Inflammatory macrophage (primary cell): ENCODE measurements at places on chromosomes 5 and 9.

DNA sequence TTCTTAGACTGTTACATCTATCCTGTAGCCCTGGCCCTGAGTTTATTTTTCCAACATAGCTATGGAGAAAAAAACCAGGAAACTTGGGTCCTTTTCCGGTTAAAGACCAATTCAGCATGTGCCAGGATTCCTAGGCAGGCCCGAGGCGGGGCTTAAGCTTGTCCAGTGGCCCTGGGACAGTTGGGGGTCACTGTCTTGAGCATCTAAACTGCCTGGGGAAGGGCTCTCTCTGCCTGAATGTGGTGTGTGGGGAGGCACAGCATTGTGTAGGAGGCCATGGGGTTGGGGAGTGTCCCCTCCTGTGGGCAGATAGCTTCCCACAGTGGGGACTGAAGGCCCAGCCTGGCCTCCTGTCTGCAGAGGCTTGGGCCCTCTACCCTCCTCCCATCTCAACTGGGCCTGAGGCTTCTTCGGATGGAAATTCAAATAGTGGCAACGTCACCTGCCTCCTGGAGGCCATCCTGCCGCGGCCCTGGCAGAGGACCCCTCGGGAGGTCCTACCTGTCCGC lies 88.8 kb downstream of the PHF2 start:
- DNase-seq, result no peak

DNA sequence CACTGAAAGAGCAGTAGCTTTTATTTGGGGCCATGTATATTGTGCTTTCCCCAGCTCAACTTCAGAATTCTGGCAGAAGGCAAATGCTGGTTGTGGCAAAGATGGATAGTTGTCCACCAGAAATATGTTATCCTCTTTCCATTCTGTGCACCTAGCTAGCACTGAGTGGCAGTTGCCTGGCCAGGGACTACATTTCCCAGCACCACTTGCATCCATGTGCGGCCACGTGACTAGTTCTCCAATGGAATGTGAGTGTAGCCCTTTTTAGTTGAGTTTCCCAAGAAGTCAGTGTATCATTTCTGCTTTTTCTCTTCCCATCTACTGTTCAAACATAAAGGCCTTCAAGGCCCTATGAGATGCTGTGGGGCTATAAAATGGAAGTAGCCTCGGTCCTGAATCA lies 354.0 kb upstream of the CLINT1 start:
- peak; percentile 46 for DNase-seq

GRCh38 chr5:90301248-90301647 lies 108.3 kb downstream of the CETN3 start:
- DNase-seq, result no peak

- DNase-seq, result peak; percentile 98
Measured at GRCh38 chr5:170312666-170313065, 15.1 kb upstream of the LCP2 start.

GRCh38 chr5:177537389-177538361 lies 16.7 kb downstream of the FAM193B start:
- DNase-seq, result no peak

- DNase-seq, result no peak
Measured at GRCh38 chr9:27963836-27964235, 390.6 kb upstream of the C9orf72 start.

DNA sequence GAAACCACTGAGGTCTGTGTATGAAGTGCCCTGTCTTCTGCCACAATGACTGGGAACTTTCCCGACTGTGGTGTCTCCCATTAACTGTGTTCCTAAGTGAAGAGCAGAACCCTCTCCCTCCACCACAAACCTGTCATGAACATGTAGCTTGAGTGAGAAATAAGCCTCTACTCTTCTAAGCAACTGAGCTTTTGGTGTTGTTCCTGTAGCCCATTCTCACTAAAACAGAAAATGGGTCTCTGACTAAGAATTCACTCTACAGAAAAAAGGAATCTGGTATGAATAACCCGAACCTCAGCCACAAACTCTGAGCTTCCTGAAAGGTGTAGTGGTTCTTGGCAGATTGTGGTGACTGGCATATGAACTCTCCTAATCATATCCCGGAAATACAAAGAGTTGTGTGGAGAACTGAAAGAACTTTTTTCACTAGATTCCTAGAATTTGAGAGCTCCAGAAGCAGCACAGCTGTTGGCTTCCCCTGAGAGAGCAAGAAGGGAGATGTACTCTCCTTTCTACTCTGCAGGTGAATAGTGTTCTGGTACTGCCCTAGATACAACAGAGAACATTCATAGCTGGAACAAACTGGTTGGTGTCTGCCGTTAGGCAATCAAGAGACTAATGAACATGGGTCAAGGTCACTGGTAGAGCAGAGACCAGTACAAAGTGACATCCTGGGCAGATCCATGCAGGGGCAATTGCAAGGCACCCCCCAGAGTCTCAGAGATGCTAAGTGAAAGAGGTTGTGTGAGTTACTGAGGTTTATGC lies 283.8 kb downstream of the PDE4D start:
- no peak for DNase-seq

- DNase-seq, result no peak
Measured at GRCh38 chr9:81141961-81142360, 547.4 kb downstream of the TLE1 start.
